ENCODE measurements at places on chromosomes 1 and 21.

- no peak for DNase-seq
These were observed 36.6 kb downstream of the MORN1 start for GRCh38 chr1:2354511-2355372.

DNA sequence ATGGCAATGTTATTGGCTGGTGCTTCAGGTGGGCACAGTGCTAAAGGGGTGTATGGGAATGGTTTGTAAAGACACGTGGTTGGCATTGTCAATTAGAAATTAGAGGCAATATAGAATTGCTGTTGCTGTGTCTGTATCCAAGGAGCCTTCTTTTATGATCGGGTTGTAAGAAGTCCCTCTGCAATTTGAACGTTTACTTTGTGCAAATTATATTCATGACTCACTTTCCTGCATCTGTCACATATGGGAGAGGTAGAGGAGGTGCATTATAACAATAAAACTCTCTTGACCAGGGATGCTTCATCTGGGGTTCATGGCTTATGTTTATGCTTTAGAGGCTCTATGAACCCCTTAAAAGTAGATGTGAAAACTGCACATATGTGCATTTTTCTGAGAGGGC lies 130.4 kb upstream of the DNAH14 start:
- no peak for DNase-seq

DNA sequence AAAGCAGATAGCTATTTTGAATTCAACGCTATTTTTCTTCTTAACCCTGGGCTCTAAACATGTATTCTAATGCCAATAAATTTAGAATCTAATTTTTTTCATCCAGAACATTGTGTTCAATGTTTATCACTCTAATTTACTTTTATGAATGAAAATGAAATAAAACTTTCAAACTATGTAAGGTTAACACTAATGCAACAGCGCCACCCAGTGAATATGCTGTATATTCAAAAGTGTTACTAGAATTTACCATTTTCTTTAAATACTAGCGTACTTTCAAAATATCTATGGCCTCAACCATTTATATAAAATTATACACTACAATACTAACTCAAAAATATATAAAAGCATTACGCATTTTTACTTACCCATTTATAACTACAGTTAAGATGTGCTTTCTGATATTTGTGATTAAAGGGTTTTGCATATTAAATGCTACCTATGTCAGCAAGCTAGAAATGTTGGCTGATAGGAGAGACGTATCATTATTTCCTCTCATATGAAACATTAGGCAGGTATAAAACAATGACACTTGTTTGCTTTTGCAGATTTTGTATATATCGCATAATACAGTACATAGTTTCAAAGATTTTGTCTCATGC lies 5.9 kb upstream of the NUF2 start:
- no peak for DNase-seq

- DNase-seq = no peak
These were observed 13.9 kb downstream of the SLAMF7 start for GRCh38 chr1:160752924-160753323.

GRCh38 chr1:165052936-165053335 lies 303.6 kb downstream of the LMX1A start:
- no peak for DNase-seq

DNA sequence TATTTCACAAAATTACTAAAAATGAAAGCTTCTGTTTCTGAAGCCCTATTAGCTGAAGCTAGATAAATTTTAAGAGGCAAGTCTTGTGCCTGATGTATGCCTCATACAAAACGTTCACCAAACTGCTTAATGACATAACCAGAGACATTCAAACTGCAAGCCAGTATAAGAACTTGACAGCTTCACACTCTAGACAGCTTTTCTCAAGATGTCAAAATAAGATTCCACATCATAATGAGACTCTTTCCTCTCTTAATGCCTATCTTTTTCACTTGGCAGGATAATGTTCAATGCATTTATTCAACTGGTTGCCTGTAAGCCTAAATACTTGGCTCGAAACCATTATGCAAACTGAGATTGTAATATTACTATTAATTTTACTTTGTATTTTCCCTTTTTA lies 424.0 kb downstream of the LTN1 start:
- DNase-seq = no peak

- DNase-seq = no peak
These were observed 61.2 kb downstream of the AK4 start for GRCh38 chr1:65209005-65209885.

DNA sequence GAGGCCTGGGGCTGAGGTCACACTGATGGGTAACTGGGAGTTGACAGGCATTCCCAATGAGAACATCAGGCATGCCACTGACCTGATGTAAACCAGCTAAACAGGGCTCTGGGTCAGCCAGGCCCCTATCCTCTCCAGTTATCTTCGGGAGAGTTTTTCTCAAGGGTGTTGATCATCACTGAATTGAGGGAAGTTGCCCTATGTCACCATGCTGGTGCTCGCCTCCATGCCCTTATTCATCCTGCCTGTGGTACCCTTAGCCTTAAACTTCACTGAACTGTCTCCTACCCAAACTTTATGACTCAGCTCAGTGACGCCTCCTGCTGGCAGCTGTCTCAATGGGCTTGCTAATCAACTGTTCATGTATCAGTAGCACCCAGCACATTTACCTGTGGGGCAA lies 80.7 kb upstream of the TNR start:
- DNase-seq = no peak

- no peak for DNase-seq
These were observed 49.9 kb downstream of the COL6A1 start for GRCh38 chr21:46031484-46031883.

DNA sequence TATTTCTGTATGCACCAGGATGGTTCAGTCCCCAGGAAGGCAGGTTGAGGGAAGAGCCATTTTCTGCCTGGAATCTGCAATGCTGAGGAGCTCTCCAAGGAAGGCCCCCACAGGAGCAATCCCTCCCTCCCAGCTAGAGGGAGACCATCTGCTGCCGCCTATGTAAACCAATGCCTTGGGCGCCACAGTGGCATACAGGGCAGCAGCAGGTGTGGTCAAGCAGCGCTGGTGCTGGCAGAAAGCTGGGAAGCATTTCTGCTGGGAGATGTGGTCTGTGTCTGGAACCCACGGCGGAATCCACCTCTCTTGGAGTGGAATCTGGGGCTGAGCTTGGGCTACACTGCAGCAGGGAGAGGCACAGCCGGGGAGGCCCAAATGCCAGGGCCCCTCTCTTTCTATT lies 283.3 kb downstream of the RRAGC start:
- DNase-seq = no peak

GRCh38 chr21:24197132-24197643 lies 1410.1 kb downstream of the MRPL39 start:
- no peak for DNase-seq

DNA sequence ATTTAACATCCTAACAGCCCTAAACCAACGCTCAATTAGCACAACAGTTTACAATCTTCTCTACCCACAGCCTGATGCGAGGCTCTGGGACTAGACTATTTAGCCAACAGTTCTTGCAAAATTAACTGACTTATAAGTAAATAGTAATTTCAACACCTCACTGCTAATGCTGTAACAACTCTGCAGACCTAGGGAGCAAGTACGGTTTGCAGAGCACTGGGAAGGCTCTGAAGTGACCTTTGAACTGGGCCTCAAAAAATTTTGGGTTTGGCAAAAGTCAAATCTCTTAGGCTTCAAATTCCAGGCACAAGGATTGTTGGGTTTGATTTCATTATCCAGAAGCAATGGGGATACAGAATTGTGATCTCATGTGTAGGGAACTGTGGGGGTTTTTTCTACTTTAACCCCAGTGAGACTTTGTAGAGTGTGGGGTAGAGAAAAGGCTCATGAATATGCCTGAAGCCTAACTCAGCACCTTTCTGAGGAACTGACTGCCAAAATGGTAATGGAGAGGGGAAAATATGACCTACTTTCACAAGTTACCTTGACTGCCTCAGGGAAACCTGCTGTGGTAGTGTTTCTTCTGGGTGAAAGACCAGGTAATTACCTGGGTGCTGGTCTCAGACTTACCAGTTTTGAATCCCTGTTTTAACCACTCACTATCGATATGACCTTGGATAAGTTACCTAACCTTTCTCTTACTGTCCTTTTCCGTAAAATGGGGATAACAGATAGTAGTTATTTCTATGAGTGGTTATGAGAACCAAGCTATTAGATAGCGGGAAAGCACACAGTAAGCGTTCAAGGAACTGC lies 889 bp upstream of the TXLNA start:
- DNase-seq = no peak

DNA sequence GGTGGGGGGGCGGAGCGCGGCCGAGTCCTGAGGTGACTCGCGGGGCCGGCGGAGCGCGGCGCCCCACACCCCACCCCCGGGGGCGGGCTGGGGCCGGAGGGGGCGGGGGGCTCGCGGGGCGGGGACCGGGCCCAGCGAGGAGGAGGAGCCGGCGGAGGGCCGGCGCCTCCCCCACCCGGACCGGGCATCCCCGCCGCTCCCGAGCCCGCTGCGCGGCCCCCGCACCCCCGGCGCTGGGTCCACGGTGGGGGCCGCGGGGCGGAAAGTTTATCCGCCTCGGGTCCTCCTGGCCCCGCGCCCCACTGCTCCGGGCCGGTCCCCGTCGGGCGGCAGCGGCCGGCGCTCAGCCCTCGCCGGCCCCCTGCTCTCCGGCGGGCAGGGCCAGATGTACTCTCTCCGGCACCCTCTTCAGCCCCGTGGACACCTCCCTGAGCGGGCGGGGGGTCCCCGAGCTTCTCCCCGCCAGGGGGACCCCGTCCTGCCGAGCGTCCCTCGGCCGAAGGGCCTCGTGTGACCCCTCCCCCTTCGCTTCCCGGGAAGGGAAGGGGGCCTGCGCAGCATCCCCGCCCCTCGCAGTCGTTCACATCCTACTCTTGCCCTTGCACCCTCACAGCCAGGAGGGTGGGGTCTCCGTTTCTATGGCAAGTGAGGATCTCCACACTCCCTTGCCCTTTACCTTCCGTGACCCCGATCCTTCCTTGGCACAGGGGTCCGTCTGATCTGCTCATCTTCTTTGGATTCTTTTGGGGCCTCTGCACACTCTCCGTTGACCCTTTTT lies 663 bp downstream of the CAMTA1 start:
- no peak for DNase-seq

DNA sequence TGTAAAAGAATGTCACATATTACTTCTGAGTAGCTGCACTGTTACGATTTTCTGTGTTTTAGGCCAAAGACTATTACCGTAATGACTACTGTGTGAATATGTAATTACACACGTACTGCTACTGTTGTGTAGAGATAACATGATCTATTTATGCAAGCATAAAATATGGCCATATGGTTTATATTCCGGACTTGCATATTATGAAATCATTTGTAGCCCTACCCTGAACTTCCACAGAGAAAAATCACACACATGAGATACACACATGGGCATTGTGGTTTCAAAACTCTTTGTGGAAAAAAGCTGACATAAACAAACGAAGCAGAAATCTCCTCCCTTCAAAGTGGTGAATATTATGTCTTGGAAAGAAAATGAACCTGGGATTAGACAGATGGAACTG lies 373.0 kb upstream of the ADAMTS5 start:
- DNase-seq = no peak

DNA sequence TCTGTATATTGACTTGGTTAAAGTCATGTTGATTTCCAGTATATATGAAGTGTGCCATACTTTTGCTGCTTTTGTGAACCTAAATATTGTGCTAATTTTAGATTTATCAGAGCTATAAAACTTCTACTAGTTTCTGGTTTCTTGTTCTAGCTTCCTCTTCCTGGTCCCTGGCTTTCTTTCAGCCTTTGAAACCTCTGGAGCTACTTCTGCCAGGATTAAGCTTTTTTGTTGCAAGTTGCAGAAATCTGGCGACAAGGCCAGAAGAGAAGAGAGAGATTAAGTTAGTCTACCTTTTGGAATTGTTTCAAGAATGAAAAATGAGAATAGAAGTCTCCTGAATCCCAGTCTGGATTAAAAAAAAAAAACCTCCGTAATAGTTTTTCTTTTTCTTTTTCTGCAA lies 13.5 kb downstream of the RNF2 start:
- no peak for DNase-seq

DNA sequence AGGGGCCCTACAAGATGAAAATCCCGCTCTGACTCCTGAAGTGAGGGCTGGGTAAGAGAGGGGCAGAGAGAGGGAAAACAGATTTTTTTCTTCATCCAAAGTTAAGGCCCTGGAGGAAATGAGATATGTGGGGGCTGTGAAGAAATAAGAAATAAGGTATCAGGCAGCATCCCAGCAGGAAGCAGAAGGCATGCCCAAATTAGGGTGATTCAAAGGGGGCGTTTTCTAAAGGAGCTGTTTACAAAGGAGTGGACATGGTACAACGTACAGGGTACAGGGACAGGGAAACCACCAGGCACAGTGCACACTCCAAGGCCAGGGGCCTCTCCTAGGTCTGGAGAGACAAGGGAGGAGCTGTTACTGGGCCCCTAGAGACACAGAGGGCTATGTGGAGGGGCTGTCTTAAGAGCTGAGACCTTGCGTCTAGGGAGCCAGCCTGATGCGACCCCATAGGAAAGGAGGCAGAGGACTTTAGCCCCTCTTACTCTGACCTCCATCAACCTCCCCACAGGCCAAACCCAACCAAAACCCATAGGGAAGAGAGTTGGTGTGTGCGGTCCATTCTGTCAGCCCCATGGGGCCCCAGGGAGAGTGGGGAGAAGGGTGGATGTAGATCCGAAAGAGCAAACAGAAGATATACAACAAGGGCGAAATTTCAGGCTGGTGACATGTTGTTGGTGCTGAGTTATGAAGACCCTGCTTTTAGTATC lies 38.6 kb downstream of the STYXL2 start:
- DNase-seq = no peak

GRCh38 chr1:94110021-94110761 lies 10.8 kb downstream of the ABCA4 start:
- peak; percentile 63 for DNase-seq

GRCh38 chr1:179702946-179703539 lies 40.0 kb upstream of the FAM163A start:
- DNase-seq = no peak

DNA sequence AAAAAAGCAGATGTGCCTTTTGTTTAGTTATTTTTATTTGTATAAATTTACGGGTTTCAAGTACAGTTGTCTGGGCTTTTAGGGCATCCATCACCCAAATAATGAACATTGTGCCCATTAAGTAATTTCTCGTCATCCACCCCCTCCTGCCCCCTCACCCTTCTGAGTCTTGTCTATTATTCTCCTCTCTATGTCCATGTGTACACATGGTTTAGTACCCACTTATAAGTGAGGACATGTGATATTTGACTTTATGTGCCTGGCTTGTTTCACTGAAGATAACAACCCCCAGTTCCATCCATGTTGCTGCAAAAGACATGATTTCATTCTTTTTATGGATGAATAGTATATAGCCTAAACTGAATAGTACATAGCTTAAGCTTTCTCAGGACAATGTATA lies 189.2 kb downstream of the ZP4 start:
- DNase-seq = no peak

GRCh38 chr1:164369698-164370365 lies 189.2 kb upstream of the PBX1 start:
- no peak for DNase-seq

DNA sequence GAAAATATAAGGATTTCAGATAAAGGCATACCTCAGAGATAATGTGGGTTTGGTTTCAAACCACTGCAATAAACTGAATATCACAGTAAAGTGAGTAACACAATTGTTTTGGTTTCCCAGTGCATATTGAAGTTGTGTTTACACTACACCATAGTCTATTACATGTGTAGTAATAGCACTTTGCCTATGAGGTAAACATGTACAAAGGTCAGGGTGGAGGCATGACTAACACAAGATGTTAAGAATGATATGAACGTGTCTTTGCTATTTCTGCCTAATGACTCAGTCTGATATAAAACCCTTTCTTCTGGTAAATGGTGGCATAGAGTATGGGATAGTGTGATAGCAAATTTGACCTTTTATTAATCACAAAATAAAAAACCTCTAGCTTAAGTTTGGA lies 621.5 kb upstream of the ADGRL2 start:
- DNase-seq = no peak

Data from GDM1 (cell line).